Activated T-helper 1 cell treated with Interleukin-2 at 50 U/mL for 16 hours (primary cell): ENCODE measurements at places on chromosomes 5 and 9.

DNA sequence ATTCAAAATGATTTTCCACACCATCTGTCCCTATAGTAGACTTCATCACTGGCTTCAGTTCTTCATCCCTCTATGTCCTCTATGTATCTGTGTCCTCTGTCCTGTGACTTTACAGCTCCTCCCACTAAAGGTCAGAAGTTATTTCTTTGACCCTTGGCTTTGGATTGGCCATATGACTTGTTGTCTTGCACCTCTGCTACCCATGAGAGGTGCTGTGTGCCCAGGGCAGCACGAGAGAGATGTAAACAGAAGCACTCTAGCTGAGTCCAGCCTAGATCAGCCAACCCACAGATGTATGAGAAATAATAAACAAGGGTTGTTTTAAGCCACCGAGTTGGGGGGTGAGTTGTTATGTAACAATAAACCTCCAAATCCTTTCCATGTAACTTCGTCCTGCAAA lies 63.4 kb upstream of the ENTREP1 start:
- DNase-seq, result no peak

- DNase-seq, result no peak
These were observed 73.9 kb downstream of the ACTBL2 start for GRCh38 chr5:57408714-57409113.

GRCh38 chr5:137888466-137888862 lies 793 bp upstream of the PKD2L2 start:
- DNase-seq, result no peak

GRCh38 chr5:18068826-18069225 lies 434.6 kb downstream of the TAF11L14 start:
- DNase-seq, result no peak

GRCh38 chr5:67515762-67516161 lies 319.2 kb upstream of the CD180 start:
- no peak for DNase-seq

- no peak for DNase-seq
These were observed 128.3 kb downstream of the GPBP1 start for GRCh38 chr5:57302164-57302563.

DNA sequence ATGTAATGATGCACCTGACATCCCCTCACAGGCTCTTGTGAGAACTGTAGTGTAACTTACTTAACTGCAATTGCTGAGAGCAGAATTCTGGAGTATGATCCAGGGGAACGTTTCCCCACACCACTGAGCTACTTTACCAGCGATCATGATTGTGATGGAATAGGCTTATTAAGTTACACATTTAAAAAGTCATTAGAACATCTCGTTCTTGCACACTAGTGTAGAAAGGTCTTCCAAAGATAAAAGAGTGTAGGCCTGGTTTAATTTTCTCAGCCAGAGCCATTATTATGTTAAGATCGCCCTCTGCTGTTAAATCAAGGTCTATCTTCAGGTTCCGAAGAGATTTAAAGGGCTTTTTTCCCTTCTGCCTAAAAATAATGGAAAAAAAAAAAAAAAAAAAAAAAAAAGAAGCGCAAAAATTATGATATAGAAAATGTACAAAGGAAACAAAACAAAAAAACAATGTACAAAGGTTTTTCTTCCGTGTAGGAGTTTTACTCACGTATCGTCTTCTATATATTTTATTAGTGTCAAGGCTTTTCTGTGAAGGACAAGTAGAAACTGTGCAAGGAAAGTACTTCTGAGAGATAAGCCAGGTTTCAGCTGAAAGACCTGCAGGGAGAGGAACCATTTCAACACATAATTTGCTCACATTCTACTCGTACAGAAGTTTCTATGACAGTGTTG lies 18.6 kb upstream of the MOB3B start:
- DNase-seq, result no peak

- no peak for DNase-seq
These were observed 175.8 kb upstream of the GAS1 start for GRCh38 chr9:87122947-87123685.

- no peak for DNase-seq
These were observed 39.6 kb downstream of the ENTREP1 start for GRCh38 chr9:69364510-69365150.

GRCh38 chr9:124190761-124191160 lies 67.0 kb upstream of the NEK6 start:
- no peak for DNase-seq

GRCh38 chr5:172860520-172861443 lies 26.7 kb downstream of the ERGIC1 start:
- DNase-seq, result no peak

DNA sequence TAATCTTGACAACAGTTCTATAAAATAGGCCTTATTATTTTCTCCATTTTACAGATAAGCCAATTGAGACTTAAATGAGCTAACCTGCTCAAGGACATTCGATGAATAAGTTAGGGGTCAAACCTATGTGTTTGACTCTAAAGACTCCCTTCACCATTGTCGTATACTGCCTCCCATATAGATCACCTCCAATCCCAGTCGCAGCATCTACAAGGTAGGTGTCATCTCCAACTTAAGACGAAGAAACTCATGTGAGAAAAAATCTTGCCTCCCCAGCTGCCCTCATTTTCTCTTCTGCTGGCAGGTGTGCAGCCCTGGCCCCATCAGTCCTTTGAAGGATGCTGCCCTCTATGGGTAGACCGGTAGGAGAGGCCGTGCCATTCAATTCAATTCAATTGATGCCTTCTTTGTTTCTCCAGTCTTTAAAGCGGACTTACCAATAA lies 75.2 kb upstream of the SMARCA2 start:
- no peak for DNase-seq
